ENCODE measurements at places on chromosomes 3 and 15.

- H3K4me3 ChIP-seq = no peak overlapping the region
- H3K27ac ChIP-seq = no peak overlapping the region
- no peak for DNase-seq
- H3K27me3 ChIP-seq = no peaks in the 10 kb centered on the region
Observed at GRCh38 chr3:30864836-30865235, 29.6 kb downstream of the GADL1 start.

GRCh38 chr3:53694666-53695323, 151.4 kb downstream of the CHDH start:
- H3K27ac ChIP-seq = no peak overlapping the region
- no peak for DNase-seq
- H3K4me3 ChIP-seq = no peak overlapping the region
- H3K36me3 ChIP-seq = no peaks in the 10 kb centered on the region

DNA sequence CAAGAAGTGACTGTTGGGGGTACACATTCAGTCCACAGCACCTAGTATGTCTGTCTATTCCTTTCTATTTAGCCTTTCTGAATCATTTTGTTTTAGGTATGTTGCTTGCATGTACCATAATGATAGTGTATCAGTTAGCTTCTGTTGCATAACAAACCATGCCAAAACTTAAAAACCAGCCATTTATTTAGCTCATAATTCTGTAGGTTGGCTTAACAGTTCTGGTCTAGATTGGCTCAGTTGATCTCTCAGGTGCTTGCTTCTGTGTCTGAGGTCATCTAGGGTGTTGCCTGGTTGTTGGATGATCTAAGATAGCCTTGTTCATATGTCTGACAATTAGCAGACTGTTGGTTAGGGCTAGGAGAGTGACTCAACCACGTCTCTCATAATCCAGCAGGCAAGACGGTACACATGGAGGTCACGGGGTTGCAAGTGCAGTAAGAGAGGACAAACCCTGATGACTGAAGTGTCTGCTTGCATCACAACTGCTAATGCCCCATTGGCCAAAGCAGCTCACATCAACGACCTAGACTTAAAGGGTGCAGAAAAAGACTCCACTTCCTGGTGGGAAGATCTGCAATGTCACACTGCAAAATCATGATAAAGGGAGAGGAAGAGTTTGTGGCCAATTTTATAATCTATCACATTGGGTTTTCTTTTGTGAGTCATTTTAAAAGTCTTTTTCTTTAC, 6.8 kb upstream of the PDCD6IP start:
- no peaks in the 10 kb centered on the region for H3K36me3 ChIP-seq
- no peaks in the 10 kb centered on the region for H3K27me3 ChIP-seq
- no peak overlapping the region for H3K27ac ChIP-seq
- no peak overlapping the region for H3K4me3 ChIP-seq

- H3K4me3 ChIP-seq = no peak overlapping the region
- no peaks in the 10 kb centered on the region for H3K36me3 ChIP-seq
- H3K27me3 ChIP-seq = no peaks in the 10 kb centered on the region
- no peak for DNase-seq
- H3K4me1 ChIP-seq = no peaks in the 10 kb centered on the region
Observed at GRCh38 chr3:81702126-81702525, 59.3 kb downstream of the GBE1 start.

DNA sequence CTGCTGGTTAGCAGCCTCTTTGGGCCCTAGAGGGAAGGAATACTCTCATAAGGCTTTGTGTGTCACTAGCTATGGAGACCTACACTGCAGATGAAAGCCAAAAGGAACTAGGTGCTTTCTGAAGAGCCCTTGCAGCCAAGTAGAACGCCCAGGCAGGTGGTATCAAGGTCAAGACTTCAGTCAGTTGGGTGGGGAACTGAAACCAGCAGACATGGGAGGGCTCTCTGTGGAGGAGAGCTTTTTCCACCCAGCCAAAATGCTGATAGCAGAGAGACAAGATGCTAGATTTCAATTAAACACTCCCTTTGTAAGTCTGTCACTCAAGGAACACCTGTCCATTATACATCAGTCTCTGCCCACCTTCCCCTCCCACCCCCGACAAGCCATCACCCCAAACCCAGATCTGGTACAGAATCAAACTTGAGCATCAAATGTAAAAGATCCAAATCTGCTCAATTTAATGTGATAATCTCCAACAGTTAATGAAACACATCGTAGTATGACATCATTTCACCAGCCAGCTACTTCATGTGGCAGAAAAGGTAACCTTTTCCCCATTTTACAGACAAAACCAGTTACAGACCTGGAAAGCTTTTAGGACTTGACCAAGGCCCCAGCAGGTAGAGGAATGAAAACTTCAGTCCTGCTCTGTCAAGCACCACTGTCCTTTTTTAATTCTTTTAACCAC, 14.6 kb downstream of the MRPS25 start:
- H3K36me3 ChIP-seq = peaks cover 78% of the 10 kb centered on the region
- no peak overlapping the region for H3K4me3 ChIP-seq
- H3K27me3 ChIP-seq = no peaks in the 10 kb centered on the region
- H3K4me1 ChIP-seq = no peaks in the 10 kb centered on the region
- H3K27ac ChIP-seq = no peak overlapping the region
- no peak for DNase-seq

GRCh38 chr15:97729270-97729669, 231.2 kb upstream of the ARRDC4 start:
- no peaks in the 10 kb centered on the region for H3K27me3 ChIP-seq
- DNase-seq = no peak
- H3K27ac ChIP-seq = no peak overlapping the region
- no peaks in the 10 kb centered on the region for H3K36me3 ChIP-seq
- H3K4me1 ChIP-seq = no peaks in the 10 kb centered on the region

DNA sequence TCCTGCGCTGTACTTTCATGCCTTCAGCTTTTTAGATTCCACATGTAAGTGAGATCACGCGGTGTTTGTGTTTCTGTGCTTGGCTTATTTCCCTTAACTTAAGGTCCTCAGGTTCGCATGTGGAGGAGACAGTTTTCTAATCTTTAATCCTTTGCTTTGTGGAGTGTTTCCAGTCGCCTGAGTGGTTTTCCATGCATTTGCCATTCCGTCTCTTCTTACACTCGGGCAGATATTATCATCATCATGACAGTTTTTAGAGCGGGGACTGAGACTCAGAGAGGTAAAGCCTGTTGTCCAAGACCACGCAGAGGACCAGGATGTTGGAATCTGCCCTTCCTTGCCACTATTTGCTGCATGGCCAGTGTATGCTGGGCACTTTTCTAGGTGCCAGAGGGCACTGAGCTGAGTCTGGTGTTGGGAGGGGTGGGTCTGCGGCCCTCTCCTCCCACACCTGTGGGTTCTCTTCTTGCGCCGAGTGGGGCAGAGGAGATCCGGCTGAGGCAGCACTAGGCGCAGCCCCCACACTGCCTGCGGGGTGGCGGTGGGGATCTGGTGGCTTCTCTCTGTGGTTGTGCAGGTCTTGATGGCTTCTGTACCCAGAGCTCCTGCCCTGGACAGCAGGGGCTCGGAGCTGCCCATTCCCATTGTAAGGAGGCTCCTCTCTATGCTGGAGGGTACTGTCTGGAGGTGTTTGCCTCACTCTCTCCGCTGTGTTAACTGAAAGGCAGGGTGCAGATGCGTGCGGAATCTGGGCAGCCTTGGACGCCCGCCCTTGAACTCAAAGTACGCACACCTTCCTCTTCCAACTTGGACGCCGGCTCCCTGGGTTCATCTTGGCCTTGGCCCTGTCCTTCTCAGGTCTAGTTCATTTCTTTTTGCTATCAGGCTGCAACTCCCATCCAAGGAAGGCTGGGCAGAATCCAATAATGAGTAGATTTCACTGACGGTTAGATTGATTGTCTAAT, 156.0 kb upstream of the RGMA start:
- H3K27ac ChIP-seq = no peak overlapping the region
- H3K4me1 ChIP-seq = no peaks in the 10 kb centered on the region
- peaks cover 15% of the 10 kb centered on the region for H3K27me3 ChIP-seq
- H3K36me3 ChIP-seq = no peaks in the 10 kb centered on the region
- no peak for DNase-seq

DNA sequence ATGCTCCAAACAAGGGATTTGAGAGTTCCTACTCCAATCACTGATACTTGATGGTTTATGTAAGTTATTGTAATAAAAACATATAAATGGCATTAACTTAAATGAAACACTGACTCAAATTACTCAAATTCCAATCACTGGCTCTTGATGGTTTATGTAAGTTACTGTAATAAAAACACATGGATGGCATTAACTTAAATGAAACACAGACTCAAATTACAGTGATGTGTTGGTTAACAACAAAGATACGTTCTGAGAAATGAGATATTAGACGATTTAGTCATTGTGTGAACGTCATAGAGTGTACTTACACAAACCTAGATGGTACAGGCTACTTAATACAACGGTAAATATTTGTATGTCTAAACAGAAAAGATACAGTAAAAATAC, 6.6 kb downstream of the MOBP start:
- no peaks in the 10 kb centered on the region for H3K27me3 ChIP-seq
- H3K27ac ChIP-seq = no peak overlapping the region
- no peaks in the 10 kb centered on the region for H3K4me1 ChIP-seq
- no peak for DNase-seq
- H3K36me3 ChIP-seq = no peaks in the 10 kb centered on the region

DNA sequence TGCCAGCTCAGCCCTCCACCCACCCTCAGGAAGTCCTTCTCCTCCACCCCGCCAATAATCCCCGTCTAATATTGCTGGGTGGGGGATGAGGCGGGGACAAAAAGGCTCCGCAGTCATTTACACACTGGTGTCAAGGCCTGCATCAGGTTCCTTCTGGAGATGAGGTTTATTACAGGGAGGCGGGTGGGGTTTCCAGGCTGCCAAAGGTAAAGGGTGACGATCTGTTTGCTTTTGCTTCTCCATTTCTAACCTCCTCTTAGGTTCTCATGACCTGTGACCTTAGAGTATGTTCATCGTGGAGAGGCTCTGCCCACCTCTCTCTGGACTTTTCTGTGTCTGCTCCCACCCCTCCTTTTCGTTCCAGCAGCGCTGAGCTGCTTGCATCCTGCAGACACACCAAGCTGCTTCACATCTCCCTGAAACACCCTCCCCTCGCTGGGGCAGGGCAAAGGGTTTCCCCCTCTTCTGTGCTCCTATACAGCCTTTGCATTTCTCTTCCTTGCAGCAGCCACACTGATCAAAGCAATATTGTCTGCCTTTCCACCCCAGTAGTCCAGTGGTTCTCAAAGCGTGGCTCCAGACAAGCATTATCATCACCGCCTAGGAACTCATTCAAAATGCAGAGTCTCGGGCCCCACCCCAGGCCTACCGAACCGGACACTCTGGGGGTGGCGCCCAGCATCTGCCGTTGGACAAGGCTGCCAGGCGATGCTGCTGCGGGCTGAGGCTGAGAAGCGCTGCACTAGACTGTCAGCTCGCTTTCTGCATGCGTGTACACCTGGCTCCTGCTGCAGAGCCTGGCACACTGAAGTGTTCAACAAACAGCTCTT, 26.6 kb downstream of the CA12 start:
- no peaks in the 10 kb centered on the region for H3K27me3 ChIP-seq
- no peaks in the 10 kb centered on the region for H3K36me3 ChIP-seq
- H3K4me3 ChIP-seq = no peak overlapping the region
- H3K4me1 ChIP-seq = no peaks in the 10 kb centered on the region
- H3K27ac ChIP-seq = no peak overlapping the region

GRCh38 chr3:137763594-137763938, 549 bp upstream of the SOX14 start:
- H3K36me3 ChIP-seq = no peaks in the 10 kb centered on the region
- no peak for DNase-seq
- no peak overlapping the region for H3K4me3 ChIP-seq
- no peak overlapping the region for H3K27ac ChIP-seq

Data from HCT116 (cell line).